ENCODE measurements at places on chromosomes 6 and 20.

GRCh38 chr6:55568808-55569439 is 10.1 kb downstream of the HMGCLL1 start:
- no peak for DNase-seq

- no peak for DNase-seq
These were observed 117.5 kb downstream of the PLCB4 start for GRCh38 chr20:9186396-9186795.

DNA sequence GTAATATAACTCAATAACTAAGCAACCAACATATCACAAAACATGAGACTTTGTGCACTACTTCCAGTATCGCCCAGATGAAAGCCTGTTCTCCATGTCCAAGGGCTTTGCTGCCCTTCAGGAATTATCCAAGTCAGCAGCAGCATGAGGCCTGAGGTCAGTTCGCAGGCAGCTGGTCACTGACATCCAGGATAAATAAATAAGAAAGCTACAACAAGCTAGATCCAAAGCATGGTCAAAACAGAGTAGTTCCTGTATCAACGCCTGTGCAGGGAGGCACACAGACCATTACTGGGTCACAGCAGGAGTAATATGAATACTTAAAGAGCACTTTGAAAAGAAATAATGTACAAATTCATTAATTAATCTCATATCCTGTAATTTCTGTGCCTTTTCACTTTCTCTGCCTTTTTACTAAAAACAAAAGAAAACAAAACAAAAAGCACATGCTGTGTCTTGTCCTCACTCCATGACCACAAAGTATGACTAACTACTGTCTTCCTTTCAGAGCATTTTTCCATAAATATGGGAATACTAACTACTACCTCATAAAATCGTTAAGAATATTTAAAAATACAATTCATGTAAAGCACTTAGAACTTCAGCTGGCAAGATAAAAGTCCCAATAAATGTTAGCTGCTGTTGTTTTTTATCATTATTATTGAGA is 374.9 kb upstream of the IRAK1BP1 start:
- DNase-seq = no peak

DNA sequence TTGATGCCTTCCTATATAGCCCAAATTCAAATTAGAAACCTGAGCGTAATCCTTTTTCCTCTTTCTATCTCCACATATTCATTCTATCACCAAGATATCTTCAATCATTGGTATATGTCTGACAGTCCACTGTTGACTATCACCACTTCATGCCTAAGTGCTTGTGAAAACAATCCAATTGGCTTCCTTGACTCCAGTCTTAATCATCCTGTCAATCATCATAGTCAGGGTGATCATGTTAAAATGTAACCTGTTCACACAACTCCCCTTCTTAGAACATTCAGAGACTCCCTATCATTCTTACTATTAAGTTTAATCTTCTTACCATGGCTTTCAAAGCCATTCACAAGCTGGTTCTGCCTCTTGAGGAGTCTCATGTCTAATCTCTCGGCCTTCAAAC is 616.7 kb downstream of the PHF3 start:
- DNase-seq = no peak

DNA sequence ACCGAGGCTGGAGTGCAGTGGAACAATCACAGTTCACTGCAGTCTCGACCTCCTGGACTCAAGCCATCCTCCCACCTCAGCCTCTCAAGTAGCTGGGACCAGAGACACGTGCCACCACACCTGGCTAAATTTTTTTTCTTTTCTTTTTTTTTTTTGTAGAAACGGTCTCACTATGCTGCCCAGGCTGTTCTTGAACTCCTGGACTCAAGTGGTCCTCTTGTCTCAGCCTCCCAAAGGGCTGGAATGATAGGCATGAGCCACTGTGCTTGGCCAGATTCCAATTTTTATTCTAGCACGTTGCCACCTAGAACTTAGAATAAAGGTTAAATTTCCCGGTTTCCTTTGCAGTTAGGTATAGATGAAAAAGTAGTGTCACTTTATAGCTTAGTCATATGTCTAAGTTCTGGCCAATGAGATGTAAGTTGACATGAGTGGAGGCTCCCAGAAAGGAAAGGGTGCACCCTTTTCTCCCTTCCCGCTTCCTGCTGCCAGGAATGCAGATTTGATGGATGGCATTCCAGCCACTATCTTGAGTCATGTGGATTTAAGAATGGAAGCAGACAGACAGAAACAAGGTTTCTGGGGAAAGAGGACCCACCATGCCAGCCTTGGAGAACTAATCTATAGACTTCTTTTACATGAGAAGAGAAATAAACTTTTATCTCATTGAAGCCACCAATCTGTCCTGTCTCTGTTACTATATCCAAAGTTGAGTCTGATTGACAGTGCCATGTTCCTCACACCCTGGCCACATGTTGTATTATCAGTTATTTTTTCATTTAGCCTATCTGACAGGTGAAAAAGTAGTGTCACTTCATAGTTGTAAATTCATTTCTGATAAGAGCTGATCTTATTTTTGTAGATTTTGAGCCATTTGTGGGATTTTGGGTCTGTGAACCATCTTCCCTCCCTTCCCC is 60.6 kb upstream of the NCOA3 start:
- no peak for DNase-seq

Data from activated naive CD4-positive, alpha-beta T cell (primary cell).